ENCODE measurements at places on chromosomes 7 and 10.

- peak; percentile 6 for DNase-seq
These were observed 222.6 kb downstream of the EBF3 start for GRCh38 chr10:129741280-129741977.

DNA sequence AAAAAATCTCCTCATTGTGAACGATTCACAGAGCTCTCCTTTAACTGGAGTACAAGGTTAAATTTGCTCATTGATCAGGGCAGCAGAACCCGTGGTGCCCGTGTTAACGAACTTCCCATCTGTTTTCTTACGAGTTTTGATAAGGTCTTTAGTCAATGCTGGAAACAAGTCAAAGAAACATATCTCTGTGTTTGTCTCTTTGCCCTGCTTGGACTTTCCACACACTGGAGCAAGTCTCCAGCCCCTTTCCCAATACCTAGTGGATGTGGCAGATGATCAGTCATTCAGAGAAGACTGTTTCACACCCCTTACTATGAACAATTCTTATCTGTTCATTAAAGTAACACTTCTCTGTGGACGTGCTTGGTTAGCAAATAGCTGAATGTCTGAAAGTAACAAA is 121.3 kb downstream of the ARID5B start:
- DNase-seq: no peak

DNA sequence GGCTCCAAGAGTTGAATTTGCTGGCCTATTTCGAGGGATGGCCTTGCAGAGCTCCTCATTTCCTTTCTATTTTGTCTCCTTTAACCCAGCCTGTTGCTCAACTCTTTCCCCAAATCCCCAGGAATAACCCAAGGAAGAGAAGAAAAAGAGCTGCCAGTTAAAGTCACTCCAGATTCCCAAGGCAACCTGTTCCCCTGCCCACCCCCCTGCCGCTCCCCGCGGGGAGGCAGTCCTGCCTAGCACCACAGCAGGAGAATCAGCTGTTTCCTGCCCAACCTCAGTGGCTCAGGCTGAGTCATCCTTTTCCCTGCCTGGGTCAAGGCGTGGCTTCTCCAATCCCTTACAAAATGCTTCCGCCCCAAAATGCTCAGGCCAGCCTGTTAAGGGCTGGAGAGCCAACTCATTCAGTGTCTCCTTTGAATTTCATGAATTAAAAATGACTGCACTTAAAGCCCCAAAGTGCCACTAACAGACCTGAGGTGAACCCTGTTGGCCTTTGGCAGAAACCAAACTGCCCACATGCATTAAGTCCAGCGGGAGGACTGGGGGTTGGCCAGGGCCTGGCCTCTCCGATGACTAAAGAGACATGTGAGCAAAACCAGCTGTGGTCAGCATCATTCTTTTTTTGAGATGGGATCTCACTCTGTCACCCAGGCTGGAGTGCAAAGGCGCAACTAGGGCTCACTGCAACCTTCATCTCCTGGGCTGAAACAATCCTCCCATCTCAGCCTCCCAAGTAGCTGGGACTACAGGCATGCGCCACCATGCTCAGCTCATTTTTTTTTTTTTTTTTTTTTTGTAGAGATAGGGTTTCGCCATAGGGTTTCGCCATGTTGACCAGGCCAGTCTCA is 83.2 kb upstream of the KIF5B start:
- DNase-seq: peak; percentile 43

- no peak for DNase-seq
These were observed 110.8 kb upstream of the FGFR2 start for GRCh38 chr10:121708728-121709674.

DNA sequence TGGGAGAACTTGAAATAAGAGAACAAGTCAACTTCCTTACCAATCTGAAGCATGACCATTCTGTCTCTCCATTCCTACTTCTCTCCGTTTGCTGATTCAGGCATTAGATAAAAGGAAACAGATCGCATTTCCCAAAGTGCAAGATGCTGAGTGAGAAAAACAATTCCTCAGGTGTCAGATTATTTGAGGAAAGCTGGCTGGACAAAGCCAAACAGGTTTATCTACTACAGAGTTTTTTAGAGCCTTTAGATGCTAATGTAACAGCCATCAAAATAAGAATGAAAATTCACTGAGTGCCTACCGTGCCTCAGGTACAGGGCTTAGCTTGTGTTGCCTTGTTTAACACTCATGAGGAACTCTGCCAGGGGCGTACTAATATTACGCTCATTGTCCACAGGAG is 135.9 kb upstream of the MBL2 start:
- no peak for DNase-seq

DNA sequence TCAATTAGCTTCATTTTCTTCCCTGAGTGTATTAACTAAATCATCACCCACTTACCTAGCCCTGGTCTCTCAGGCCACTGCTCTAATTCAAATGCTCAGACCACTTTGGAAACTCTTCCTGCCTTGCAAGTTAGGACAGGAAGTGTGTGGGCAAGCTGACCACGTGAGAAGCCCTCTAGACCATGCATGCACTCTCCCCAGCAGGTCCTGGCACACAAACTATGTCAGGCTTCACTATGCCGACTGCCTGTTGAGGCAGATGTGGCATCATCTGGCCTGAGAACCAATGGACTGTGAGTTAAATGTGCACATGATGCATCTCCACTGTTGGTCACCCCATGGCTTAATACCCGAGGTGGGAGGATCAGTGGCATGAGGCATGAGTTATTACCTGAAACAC is 439.6 kb downstream of the GRID1 start:
- DNase-seq: no peak

GRCh38 chr10:131909929-131910328 is 9.1 kb downstream of the PPP2R2D start:
- no peak for DNase-seq

DNA sequence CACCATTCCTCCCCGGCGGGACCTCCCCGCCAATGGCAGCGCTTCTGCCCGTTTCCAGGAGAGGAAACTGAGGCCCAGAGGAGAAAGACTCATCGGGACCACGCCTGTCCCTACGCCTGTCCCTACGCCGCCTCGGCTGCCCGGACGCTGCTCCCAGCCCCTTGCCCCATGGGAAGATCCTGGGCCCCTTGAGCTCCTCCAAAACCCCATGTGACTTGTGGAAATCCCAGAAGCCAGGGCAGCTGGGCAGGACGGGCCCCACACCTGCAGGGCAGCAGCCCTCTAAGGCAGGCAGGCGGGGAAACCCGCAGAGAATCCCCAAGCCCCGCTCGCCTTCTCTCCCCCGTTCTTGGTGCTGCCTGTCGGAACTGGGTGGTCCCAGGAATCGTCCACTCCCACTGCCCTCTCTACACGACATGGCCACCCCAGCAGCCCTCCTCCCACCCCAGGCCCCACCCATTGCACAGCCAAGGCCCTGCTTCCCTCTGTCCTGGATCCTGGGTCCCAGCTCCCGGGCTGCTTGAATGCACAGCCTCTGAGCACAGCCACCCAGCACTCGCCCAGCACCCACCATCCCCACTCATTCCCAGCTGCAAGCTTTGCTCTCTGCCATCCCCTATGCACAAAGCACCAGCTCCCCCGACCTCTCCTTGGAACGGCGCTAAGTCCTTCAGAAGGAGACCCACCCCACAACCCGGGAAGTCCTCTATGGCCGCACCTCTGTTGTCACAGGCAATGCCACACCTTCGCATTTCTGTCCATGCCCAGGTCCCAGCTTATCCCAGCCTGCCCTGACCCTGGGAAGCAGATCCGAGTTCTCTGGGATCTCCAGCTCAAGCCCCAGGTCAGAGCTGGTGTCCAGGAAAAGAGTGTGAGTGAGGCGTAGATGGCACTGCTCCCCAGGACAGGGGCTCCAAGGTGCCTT is 50.6 kb downstream of the SLC29A4 start:
- peak; percentile 30 for DNase-seq

DNA sequence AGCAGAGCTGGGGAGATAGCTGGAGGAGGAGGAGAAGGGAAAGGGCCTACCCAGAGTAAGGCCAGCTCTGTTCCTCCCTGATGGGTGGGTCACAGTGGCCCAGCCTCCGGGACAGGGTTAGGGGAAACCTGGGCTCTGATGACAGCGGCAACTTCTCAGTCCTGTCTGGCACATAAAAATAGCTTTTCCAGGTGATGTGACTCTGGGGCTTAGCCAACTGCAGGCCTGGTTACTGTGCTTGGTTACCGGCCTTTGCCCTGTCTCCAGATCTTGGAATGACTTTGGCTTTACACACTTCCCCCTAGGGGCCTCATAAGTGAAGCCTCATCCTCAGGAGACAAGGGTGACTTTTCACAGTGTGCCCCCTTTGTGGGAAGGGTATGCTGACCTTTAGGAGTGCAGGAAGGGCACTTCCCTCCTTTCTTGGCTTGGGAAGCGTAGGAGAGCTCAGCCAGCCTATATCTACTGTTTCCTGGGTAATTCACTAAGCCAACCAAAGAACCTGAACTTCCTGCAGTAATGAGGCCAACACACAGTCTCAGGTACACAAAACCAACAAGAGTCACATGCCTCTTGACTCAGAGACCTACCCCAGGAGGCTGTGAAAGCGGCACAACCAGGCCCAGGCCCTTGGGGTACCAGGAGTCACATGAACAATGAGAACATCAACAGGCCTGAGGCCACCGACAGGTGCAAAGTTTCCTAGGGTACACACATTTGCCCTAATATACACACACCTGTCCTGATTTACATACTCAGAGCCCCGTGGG is 11.7 kb upstream of the HILPDA start:
- DNase-seq: no peak

- no peak for DNase-seq
These were observed 23.7 kb downstream of the SRRM3 start for GRCh38 chr7:76225379-76225778.

- no peak for DNase-seq
These were observed 544.2 kb upstream of the GALNT17 start for GRCh38 chr7:70587739-70588138.

DNA sequence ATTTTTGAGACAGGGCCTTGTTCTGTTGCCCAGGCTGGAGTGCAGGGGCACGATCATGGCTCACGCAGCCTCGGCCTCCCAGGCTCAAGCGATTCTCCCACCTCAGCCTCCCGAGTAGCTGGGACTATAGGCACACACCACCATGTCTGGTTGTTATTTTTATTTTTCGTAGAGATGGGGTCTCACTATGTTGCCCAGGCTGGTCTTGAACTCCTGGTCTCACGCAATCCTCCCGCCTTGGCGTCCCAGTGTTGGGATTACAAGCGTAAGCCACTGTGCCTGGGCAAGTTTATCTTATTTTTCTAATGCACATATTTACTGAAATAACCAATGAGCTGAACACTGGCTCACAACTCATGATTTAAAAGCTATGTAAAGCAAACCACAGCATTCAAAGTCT is 61.9 kb downstream of the FAM171A1 start:
- no peak for DNase-seq

DNA sequence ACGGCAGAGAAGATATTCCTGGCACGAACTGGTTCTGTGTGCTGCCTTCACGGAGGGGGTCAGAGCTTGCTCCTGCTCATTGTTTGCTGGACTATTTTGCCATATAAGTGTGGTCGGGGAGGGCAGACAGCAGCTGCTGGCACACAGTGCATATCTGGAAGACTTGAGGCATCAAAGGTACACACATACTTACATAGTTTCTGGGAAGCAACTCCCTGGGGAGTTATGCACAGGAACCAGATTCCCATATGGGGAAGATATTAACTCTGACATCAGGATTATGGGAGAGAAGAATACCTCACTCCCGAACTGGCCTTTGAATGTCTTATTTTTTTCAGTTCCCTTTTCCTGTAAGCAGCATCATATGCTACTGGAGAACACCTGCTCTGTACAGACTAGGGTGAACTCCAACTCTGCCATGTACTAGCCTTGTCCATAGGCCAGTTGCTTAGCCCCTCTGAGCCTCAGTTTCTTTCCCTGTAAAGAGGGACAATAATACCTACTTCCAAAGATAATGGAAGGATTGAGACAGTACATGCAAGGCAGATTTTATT is 41.5 kb downstream of the LGI1 start:
- DNase-seq: no peak

GRCh38 chr10:118827466-118828155 is 72.8 kb upstream of the CACUL1 start:
- no peak for DNase-seq

DNA sequence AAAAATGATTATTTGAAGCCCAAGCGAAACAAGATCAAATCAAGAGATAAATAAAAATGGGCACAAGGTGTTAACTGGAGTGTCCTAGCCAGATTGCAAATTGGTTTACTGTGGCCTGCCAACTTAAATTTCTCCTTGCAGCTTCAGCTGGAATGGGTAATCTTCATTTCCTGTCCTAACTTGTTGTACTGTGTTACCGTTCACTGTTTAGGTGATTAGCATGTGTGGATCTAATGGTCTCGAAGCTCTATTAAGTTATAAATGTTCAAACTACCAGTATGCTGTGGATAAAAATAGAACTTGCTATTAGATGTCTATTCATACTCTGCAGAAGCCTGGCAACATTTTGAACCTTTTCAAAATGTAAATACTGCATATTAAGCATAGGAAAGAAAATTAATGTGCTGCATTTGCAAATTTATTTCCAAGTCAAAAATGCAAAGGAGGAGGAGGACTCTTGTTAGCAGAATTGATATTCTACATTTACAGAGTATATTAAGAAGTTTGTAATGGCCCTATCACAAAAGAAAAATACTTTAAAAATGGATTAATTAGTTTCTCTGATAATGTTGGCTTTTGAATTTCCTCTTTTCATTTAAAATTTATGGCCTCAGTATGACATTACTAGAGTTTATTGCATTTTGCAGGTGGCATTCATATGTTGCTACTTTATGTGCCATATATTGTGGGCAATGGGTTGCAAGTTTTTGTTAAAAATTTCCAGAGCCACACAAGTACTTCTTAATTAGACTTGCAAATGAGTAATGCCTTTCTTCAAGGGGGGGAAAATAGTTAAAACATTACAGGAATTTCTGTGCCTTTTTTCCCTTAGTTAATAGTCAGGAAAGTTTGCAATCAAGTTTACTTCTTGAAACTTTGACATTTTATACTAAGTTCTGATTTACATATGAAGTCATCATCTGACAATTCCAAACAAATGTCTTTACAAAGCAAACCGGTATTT is 92.1 kb downstream of the CABCOCO1 start:
- no peak for DNase-seq

- no peak for DNase-seq
These were observed 2.8 kb downstream of the AGAP3 start for GRCh38 chr7:151088856-151089699.

Data from D341Med (cell line).